ENCODE measurements at places on chromosomes 1 and 21.
A peak's percentile ranks its signal among the peaks of the same experiment; 100 is the strongest.

DNA sequence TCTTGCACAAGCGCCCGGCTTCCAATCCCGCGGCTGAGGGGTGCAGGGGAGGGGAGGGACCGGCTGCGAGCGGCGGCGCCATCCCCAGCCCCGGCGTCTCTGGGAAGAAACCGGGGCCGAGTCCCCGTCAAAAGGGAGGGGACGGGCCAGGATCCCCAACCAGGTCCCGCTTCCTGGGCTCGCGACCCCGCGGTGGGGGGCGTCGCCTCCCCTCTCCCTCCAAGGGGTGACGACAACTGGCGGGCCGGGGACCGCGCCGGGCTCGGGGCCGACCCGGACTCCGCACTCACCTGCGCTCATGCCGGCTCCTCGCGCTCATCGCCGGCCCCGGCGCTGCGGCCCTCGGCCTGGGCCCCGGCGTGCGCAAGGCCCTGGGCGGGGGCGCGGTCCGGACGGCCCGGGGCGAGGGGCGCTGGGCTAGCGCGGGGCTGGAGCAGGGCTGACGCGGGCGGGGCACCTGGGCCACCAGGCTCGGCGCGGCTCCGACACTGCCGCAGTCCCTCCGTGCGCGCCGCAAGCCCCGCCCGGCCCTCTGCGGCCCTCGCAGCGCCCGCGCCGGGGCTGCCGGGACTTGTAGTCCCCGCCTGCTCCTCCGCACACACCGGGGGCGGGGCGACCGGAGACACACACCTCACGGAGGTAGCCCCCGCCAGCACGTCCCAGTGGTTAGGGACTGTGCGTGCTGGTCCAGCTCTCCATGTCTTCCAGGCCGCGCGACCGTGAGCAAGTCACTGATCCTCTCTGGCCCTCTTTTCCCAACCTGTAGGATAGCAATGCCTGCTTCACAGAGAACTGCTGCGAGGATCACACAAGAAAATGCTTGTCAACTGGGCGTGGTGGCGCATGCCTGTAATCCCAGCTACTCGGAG, at the start of gene ATP13A2:
ATP13A2 (minus strand) TSS at position 490 of the 869 bp plus-strand sequence; CDS start at position 300, 190 bp downstream.
- DNase-seq: peak; percentile 83

DNA sequence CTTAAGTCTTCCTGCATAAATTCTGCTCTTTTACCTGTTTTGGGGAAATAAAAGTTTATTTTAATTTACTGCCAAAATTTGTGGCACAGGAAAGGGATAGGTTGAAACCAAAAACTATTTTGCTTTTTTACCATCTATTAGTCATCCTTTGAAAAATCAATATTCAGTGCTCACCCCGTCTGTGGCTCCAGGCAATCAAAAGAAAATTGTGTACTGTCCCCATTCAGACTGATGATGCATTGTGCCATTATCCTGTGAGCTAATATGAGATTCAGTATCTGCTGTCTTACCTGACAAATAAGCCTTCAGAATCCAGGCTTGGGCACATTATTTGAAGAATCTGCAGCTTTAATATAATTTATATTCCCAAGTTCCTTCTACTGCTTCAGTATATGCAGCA, 650.7 kb downstream of the KIF26B start:
- no peak for DNase-seq

DNA sequence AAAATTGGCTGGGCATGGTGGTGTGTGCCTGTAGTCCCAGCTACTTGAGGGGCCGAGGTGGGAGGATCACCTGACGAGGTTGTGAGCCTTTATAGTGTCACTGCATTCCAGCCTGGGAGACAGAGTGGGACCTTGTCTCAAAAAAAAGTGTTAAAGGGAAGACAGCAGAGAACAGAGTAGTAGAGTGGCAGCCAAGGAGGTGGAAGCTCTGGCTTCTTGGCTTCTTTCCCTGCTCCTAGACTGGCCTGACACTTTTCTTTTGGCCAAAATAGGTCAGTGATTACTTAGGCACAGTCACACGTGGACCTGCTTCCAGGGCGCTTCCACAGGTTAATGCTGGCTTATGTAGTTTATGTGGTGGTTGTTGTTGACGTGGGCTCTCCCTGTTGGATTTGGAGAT, 3.2 kb downstream of the DIP2A start:
- no peak for DNase-seq

DNA sequence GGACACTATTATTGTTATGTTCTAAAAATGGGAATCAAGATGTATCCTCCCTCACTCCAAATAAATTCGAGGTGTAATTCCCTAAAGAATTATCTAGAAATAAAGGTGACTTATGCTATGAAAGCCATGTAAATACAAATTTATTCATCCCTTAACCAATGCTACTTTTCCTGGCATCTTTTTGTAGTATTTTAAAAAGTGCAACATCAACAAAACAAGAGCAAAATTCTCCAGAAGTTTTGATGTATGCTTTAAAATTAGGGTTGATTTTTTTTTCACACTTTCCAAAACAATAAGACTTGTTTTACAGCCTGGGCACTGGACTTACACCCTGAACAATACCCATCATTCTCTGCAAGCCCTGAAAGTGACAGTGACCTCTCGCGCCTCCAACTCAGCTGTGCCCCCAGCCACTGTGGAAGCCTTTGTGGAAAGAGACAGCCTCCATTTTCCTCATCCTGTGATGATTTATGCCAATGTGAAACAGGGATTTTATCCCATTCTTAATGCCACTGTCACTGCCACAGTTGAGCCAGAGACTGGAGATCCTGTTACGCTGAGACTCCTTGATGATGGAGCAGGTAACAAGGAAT, 21.4 kb upstream of the CLCA1 start:
- DNase-seq: no peak

Measured in CD4-positive, alpha-beta memory T cell (primary cell).